Stimulated activated CD8-positive, alpha-beta memory T cell treated with anti-CD3 and anti-CD28 coated beads, Interleukin-15, amount 100 ng/mL, for 48 hours (primary cell): ENCODE measurements at places on chromosomes 1 and 21.

- no peak for DNase-seq
These were observed 179.8 kb downstream of the PHTF1 start for GRCh38 chr1:113579256-113580018.

DNA sequence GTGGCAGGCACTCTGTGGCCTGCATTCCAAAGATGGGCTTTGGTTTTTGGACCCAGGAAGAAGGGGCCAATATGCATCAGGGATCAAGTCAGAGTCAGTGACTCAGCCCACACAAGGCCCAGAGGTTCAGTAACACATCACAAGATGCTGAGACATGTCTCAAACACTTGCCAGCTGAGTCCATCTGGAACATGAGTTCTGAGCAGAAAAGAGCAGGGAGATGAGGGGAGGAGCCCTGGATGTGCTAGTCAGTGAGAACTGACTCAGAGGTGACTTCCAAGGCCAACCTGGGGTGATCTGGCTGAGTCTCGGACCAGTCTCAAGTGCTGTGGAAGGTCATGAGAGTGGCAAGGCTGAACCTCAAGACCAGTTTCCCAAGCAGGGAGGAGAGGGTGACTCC, 150.1 kb downstream of the CDC7 start:
- no peak for DNase-seq

DNA sequence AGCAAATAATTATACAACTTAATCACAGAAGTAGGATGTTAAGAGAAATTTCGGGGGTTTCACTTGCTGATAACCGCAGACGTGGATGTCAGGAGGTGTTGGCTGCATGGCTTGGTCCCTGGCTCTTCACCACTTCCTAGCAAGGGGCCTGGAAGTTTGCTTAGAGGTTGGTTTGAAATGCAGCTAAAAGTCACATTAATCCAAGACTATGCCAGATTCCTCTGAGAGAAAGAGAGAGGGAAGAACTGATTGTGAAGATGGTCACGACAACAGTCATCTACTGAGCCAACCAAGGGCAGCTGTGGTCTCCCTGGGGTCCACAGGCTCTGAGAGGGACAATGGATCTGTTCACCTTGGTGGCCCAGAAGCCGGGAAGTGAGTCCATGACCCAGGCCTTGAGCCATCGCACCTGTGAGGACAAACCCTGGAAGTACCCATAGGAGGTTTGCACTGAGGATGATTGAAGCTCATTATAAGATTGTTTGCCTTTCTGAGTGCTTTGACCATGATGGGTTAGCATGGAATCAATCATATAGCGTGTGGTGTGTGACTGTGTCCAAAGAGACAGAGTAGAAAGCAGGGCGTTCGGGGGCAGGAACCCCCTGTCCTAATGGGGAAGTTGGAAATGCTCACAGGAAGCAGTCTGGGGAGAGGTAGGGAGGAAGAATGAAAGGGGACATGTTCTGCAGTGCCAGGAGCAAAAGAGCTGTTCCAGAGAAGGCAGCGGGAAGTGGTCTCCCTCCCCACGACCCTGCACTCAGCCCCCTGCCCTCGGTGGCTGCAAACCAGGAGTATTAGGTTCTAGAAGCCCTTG, 47.1 kb downstream of the UMODL1 start:
- DNase-seq, result no peak

DNA sequence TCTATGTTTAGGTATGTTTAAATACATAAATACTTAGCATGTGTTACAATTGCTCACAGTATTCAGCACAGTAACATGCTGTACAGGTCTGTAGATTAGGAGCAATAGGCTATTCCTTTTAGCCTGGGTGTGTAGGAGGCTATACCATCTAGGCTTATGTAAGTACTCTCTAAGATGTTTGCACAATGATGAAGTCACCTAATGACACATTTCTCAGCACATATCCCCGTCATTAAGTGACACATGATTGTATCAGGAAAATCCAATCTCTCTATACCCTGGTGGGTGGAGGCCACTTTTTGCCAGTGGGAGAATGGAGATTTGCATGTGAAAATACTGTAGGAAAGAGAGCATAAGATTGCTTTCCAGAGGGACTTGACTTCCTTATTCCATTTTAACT, 5.5 kb upstream of the TEDDM1 start:
- no peak for DNase-seq

DNA sequence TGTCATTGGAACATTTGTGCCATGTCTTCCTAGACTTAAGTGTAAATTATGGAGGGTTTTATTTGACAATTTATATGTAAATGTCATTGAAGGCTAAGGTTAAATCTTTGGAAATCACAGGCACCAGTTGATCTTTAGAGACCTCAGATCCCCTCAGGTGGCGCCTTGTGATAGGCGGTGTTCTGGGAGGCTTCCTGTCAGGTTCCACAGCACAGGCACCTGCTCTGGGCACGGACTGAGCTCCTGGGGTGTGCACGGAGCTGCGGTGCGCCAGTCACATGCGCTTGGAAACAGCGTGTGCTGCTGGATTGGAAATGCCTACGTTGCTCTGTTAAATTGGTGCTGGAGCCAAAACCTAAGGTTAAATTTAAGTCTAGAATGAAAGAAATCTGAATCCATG, 12.1 kb downstream of the CD46 start:
- no peak for DNase-seq

DNA sequence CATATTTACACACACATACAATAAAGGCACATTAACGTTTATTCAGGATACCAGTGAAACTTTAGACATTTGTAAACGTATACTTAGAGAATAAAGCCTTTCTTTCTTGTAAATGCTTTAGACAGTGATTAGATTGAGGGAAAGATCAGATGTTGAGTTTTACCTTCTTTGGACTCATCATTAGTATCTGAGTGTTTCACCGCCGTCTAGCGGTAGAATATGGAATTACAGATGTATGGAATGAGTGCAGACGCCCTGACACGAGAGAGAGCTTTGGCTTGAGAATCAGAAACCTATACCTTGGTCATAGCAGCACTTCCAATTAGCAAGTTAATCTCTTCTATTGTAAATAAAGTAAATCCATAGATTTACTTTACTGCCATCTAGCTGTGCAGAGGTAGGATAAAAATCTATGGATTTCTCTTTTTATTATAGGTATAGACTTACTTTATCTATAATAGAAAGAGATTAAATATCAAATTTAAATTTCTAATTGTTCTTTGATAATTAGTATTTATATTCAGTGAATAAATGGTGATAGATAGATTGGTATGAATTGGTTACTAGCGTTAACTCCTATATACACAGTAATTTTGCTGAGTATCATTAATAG, 12.6 kb downstream of the FLG2 start:
- DNase-seq, result peak; percentile 4

GRCh38 chr1:156689953-156690674, 12.9 kb upstream of the NES start:
- DNase-seq, result no peak

DNA sequence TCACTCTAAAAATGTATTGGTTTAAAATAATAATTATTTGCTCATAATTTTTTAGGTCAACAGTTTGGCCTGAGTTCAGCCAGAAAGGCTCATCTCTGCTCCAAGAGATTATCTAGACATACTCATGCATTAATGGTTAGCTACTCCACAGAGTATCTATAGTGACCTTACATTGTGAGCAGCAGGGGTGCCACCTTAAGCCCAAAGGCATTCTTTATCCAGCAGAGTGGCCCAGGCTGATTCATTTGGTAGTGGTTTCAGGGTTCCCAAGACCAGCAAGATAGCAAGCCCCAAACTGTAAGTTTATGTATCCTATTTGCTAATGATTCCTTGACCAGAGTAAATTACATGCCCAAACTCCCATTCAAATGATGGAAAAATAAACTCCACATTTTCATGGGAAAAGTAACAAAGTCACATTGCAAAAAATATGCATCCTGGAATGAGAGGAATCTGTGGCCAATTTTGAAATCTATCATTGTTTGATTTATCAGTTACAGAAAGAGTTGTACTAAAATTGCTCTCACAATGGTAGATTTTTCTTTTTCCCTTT, 182.6 kb upstream of the KCNK2 start:
- DNase-seq, result no peak

- no peak for DNase-seq
These were observed 20.4 kb upstream of the CCDC27 start for GRCh38 chr1:3731583-3732433.

DNA sequence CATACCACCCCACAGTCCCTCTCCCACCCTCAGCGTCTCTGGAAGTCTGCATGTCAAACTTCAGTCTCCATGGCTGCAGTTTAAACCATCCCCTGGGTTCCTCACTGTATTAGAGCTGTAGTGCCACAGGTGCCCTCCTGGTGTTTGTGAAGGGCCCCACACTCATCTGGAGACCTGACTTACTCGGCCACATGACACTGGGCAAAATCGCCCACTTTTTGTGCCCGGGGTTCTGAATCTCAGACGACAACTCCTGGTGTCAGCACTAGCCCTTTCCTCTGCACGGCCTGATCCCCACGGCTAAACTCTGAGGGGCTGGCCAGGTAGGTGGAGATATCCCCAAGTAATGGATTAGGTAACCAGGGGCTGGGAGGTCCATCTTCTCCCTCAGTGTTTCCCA, 6.5 kb downstream of the INKA2 start:
- DNase-seq, result no peak

DNA sequence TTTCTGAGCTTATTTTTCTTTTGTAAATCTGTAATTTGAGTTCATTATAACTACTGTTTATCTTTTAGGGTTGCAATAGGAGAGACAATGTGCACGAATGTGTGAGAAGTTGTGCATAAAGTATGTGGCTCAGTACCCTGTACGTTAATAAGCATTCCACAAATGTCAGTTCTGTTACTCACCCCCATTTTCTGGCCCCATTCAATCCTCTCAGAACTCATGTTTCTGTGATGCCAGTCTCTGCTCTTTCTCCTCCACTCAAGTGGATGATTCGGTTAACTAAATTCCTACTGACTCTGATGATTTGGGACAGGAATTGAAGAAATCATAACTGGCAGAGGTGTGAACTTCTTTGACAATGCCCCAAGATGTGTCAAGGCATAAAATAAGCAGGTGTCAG, 10.2 kb upstream of the DMRTB1 start:
- no peak for DNase-seq

- DNase-seq, result peak; percentile 38
These were observed 9.9 kb downstream of the TGFBR3 start for GRCh38 chr1:91876040-91876470.

GRCh38 chr1:85836736-85837135, 128.5 kb upstream of the ZNHIT6 start:
- no peak for DNase-seq

DNA sequence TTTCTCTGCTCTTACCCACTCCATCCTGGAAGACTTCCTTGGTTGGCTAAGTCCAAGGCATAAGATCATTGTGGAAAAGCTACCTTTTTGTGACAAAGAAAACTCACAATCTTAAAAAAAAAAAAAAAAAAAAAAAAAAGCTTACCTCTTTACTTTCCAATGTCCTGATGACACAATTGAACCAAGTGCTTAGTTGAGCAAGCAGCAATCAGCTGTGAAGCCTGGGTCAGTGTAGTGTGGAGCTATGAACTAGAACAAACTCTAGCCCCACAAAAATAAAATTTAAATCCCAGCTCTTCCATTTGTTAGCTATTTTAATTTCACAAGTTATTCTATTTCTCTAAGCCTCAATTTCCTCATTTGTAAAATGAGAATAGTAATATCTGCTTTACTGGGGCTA, 647.6 kb downstream of the LMO4 start:
- no peak for DNase-seq

GRCh38 chr1:24558902-24559791, 3.3 kb downstream of the NCMAP start:
- no peak for DNase-seq

GRCh38 chr1:89657886-89658285, 25.0 kb downstream of the LRRC8C start:
- DNase-seq, result no peak

DNA sequence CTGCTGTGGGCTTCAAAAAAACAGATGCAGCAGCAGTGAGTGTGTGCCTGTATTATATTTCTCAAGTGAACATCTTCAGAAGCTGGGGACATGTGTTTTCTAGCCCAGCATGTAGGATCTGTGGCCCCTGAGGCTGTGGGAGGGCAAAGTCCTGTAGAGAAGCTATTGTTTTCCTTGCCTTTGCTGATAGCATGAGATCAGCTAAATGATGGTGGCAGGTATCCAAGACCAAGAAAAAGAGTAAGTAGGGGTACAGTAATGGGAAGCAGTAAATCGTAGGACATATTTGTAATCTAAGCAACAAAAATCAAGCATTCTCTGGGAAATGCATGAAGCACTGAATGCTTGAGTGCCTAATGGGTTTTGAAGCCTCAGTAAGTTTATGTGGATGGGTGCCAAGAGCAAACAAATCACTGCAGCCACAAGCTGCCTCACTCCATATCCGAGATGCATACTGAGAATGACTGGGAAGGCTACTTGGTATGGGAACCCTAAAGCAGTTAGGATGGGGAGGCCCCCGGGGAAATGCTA, 98.3 kb downstream of the CD58 start:
- DNase-seq, result no peak

DNA sequence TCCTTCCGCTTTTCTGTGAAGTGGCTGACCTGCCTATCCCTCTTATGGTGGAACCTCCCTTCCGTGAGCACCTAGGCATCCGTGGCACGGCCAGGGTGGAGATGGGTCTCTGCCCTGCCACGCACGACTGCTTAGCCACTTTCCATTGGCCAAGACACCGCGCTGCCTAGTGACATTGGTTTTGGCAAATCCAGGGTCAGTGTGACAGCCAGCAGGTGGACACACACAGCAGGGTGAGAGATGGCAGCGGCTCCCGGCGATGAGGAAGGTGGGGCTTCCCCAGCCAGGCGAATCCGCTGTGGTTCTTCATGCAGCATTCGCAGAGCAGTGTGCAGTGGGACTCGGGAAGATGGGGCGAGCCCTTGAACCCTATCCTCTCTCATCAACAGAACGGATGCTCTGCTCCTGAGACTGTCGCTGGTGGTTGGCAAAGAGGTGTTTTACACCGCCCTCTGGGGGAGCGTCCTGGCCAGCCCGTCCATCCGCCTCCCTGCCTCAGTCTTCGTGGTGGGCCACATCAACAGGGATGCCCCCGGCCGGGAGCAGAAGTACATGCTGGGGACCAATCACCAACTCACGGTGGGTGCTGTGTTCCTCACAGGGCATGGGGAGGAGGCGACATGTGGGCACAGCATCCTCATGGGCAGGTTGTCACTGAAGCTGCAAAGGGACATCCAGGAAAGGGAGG, 51.8 kb downstream of the DOP1B start:
- no peak for DNase-seq

GRCh38 chr1:65105596-65105995, 42.4 kb upstream of the AK4 start:
- DNase-seq, result no peak

- no peak for DNase-seq
These were observed 17.7 kb downstream of the DDAH1 start for GRCh38 chr1:85447006-85447943.
